Foreskin keratinocyte (primary cell): ENCODE measurements at places on chromosomes 4 and X.

DNA sequence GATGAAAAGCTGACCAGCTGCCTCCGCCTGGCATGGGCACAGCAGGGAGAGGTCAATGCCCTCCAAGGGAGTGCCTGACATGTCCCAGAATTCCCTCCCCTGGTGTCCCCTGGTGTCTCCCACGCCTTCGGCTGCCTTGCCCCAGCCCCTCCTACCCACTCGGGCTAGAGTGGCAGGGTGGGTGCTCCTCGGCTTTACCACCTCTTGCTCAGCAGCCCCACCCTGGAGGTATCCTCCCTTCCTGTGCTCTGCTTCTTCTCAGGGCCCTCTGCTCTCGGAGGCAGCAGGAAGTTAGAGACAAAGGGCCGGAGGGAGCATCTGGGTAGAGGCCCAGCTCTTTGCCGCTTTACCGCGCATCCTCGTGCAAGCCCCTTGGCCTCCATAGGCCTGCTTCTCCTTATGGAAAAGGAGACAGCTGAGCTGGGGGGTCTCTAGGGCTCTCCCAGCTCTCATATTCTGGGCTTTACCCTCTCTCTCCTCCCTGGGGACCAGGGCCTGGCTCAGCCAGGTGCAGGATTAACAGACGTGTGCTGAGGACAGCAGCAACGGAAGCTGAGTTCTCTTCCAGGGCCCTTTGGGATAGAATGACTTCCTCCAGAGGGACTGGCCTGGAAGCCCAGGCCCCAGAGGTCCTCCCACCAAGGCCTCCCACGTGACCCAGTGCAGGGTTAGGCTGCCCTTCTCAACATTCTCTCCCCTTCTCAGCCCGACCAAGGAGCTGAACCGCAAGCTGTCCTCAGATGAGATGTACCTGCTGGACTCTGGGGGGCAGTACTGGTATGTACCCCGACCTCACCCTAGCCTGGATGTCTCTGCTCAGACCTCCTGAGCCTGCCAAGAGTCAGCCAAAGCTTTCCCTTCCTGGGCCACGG is 17.2 kb downstream of the XPNPEP2 start:
- DNase-seq, result no peak

- no peak for DNase-seq
Measured at GRCh38 chrX:122363112-122363795, 820.8 kb upstream of the GRIA3 start.

GRCh38 chr4:17218786-17219185 is 293.1 kb downstream of the QDPR start:
- DNase-seq, result no peak

DNA sequence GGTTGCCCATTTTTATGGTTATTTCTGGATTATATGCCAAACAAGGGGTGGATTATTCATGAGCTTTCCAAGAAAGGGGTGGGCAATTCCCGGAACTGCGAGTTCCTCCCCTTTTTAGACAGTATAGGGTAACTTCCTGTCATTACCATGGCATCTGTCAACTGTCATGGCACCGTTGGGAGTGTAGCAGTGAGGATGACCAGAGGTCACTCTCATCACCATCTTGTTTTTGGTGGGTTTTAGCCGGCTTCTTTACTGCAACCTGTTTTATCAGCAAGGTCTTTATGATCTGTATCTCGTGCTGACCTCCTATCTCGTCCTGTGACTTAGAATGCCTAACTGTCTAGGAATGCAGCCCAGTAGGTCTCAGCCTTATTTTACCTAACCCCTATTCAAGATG is 57.6 kb downstream of the SH3KBP1 start:
- DNase-seq, result no peak

DNA sequence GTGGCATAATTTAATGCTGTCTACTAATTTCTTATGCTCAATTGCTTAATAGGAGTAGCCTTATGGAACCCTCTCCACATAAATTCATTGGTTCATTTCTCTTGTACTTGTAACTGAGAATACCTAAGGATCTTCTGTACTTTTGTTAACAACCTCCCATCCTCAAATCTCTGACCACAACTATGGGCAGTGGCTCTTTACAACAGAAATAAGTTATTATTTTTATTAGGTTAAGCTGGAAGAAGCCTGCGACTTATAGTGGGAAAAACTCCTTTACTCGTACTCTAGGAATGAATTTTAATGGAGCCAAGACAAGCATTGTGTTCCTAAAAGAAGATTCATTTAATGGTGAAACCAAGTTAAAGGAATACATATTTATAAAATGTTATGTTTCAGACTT is 337.1 kb upstream of the CTSO start:
- DNase-seq, result no peak
